ENCODE measurements at places on chromosomes 12 and 14.
A peak's percentile ranks its signal among the peaks of the same experiment; 100 is the strongest.

- no peak for DNase-seq
Measured at GRCh38 chr14:102317564-102318248, 1.8 kb upstream of the ZNF839 start.

DNA sequence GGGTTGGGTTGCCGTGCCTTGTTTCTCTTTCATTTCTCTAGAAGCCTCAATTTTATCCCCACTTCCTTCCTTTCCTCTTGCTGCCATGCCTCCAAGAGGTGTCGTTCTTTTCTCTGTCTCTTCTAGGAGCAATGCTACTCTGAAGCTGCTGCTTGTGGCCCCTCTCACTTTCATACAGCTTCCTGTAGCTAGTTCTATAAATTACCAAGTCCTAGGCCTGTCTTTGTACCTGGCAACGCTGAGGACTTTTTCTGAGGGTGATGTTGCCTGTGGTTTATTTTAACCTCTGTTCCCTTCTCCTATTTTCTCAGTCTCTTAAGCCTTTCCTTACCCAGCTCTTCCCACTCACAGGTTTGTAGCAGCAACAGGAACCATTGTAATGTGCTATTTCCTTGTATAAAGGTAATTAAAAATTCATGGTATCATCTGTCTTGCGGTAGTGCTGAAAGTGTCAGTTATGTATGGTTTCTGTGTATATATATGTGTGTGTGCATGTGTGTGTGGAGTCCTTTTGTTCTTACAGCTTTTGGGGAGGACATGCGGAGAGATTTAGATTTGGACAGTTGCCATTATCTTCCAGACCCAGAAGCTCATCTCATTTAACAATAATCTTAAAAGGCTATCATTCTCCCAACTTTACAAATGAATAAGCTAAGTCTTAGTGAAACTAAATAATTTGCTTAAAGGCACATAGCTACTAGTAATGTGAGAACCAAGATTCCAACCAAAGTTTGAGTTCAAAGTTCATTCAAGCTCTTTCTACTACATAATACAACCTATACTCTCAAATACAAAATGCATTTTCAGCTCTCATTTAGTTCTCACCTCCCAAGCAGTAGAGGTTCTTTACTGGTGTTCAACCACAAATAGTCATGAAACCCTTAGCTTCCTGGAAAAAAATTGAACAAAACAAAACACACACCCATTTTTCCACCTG lies 43.8 kb downstream of the DDHD1 start:
- peak; percentile 61 for DNase-seq

DNA sequence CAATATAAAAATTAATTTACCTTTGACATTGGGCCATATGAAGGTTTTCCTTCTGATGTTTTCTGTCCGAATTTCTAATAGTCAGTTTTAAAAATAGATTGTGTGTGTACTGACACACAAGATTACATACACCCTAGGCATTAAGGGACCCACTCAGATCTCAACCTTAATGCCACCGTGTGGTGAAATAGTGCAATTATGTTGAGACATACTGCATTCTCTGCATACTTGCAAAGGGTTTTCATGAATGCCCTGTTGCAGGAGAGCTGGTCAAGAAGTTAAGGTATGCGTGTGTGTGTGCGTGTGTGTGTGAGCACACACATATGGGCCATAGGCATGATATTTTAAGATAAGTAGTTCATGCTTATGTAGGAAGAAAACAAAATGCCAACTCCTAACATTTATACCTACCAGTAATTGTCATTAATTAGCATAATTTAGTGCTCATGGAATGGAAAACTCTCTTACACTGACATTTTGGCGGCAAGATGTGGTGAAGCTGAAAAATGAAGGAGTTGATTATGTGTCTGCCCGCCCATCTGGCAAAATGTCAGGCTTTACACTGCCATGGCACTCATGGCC lies 58.8 kb downstream of the PIK3C2G start:
- no peak for DNase-seq

GRCh38 chr12:55818140-55818728 lies 393 bp downstream of the ORMDL2 start:
- no peak for DNase-seq

DNA sequence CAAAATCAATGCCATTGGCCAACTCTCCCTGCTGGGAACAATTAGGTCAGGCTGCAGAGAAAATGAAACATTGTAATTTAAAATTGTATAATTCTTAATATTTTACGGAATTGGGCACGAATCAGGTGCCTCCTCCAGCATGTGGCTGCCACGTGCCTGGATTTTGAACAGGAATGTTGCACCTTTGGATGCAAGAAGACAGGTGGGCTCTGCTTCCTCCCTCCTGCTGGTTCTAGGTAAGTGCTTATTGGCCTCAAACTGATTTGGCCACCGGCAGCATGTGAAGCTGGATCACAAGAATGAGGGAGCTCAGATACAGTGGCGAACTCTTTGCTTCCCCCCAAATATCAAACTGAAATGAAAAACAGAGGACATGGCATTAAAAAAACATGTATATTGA lies 1559.9 kb upstream of the FLRT2 start:
- DNase-seq, result no peak

GRCh38 chr12:53046655-53047220 lies 3.1 kb upstream of the TNS2 start:
- peak; percentile 58 for DNase-seq

DNA sequence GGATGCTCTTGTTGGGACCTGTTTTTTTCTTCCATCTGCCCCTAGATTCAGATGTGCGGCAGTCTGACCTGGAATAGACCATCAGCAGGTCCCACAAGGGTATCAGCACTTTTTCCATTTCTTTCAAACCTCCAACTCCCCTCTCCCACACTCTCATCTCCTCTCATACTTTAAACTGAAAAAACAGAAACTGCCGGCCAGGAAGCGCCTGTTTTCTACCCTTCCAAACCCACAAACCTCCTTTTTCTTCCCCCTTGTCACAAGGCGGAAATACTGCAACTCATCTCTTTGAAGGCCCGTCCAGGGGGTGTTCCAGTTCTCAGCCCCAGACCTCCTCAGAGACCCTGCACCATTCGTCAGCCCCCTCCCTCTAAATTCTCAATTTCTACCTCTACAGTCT lies 62.5 kb upstream of the FKBP4 start:
- no peak for DNase-seq

DNA sequence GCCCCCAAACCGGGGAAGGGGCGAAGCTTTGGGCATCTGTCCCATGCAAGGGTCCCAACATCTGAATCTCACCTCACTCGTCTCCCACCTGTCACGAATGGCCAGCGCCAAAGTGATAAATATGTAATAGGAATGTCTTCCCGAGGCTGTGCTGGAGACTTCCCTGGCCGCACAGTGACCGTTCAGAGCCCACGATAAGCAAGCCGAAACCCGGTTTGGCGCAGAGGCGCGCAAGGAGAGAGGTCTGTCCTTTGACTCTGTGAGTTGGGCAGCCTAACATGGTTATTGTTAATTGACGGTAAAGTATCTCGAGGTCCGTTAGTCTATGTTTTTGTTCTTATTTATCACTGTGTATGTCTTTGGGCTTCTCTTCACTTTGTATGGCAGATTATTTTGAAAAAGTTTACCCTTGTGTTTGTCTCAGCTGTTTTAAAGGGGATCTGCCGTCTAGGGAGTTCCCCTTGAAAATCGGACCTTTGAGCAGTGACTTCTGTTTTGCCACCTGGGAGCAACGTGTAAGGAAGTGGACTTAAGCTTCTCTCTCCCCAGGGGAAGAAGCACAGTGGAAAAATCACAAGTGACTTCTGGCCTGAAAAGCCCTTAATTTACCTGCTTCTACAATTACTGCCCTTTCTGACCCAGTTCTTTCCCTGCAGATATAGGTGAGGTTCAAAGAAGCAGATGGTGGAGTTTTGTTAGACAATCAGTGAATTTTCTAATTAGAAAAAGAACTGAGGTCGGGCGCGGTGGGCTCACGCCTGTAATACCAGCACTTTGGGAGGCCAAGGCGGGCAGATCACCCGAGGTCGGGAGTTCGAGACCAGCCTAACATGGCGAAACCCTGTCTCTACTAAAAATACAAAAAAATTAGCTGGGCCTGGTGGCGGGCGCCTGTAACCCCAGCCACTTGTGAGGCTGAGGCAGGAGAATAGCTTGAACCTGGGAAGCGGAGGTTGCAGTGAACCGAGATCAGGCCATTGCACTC lies 1.1 kb upstream of the TM9SF1 start:
- DNase-seq, result peak; percentile 22

GRCh38 chr14:29705801-29706200 lies 221.8 kb downstream of the PRKD1 start:
- DNase-seq, result no peak

- no peak for DNase-seq
Measured at GRCh38 chr12:32145096-32145495, 38.4 kb downstream of the BICD1 start.

DNA sequence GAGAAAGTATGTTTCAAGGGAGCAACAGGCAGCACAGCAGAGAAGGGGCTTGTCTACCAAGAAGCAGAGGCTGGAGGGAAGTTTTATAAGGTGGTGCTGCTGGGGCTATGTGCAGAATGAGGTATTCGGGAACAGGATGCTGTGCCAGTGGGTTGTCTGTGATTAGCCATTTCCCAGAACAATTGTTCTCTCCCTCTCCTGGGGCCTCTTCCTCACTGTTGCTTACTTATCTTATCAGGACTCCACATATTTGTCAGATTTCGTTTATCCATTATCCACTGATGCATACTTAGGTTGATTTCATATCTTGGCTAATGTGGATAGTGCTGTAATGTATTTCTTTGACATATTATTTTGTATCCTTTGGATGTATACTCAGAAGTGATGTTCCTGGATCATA lies 195.1 kb upstream of the RTL1 start:
- no peak for DNase-seq

DNA sequence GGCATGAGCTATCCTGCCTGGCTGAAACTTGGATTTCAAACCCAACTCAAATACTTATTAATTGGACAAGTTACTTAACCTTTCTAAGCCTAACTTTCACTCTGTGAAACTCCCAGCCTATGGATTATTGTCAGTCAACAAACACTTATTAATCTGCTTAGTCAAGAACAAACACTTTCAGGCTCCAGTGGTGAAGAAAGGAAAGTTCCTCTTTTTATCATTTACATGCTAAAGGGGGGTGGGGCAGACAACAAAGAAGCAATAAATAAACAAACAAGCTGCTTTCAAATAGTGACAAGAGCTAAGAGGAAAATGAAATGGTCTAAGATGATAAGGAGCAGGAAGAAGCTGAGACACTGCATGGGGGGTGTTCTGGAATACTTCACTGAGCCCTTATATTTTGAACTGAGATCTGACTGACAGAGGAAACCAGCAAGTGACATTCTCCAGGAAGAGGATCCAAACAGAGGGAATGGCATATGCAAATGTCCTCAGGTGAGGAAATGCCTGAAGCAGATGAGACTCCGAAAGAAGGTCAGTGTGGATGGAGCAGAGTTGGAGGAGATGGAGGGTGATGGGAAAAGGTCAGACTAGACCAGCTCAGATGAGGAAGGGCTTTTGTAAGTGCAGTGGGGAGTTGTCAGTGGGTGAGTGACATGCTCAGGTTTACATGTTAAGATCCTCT lies 259.6 kb downstream of the ITPR2 start:
- no peak for DNase-seq

GRCh38 chr12:27869567-27869966 lies 89.5 kb upstream of the MANSC4 start:
- DNase-seq, result no peak

GRCh38 chr14:55600784-55601561 lies 21.0 kb downstream of the KTN1 start:
- DNase-seq, result no peak

- DNase-seq, result no peak
Measured at GRCh38 chr12:1851151-1851701, 30.9 kb downstream of the LRTM2 start.

GRCh38 chr14:63922696-63923421 lies 70.1 kb downstream of the SYNE2 start:
- DNase-seq, result no peak

GRCh38 chr12:60324746-60325145 lies 728.9 kb downstream of the SLC16A7 start:
- DNase-seq, result no peak

- DNase-seq, result no peak
Measured at GRCh38 chr12:105358789-105359188, 28.3 kb downstream of the C12orf75 start.

GRCh38 chr14:104020471-104020870 lies 65.0 kb upstream of the ASPG start:
- no peak for DNase-seq

DNA sequence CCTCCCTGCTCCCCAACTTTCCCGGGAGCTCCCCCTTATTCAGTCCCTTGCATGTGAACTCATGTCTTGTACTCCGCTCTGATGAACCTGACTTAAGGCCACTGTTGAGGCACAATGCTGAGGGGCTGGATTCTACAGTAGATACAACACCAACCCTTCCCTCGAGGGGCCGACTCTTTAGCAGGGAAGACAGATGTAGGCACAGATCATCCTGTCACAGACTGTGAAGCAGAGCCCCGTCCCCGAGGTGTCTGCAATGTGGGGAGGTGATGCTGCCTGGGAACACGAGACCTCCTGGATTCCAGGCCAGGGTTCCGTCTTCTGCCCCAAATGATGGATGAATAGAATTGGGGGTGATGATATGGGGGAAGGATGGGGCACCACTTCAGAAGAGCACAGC lies 175.1 kb downstream of the CHST11 start:
- DNase-seq, result no peak

GRCh38 chr12:46370380-46370734 lies 2.2 kb downstream of the SLC38A2 start:
- DNase-seq, result no peak

GRCh38 chr12:12486661-12487240 lies 75.9 kb downstream of the DUSP16 start:
- no peak for DNase-seq

DNA sequence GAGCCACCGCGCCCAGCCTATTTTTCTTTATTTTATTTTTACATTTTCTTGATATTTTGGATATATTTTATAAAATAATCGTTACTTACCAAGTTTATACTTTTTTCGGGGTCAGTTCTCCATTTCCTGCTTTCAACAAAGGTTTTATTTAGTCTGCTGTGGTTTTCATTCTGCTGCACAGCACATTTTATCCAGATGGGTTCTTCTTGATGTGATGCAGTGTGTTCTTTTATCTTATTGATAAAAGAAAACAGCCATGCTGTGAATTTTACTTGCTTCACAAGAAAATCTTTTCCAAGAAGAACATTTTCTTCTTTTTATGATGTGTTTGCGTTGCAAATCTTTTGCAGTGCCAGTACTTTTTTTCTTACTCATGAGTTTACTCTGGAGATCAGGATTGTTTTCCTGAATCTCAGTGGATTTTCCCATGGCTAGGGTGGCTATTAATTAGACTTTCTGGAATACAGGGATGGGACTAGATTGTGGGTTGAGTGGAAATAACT lies 192.5 kb downstream of the ADGRD1 start:
- DNase-seq, result no peak

DNA sequence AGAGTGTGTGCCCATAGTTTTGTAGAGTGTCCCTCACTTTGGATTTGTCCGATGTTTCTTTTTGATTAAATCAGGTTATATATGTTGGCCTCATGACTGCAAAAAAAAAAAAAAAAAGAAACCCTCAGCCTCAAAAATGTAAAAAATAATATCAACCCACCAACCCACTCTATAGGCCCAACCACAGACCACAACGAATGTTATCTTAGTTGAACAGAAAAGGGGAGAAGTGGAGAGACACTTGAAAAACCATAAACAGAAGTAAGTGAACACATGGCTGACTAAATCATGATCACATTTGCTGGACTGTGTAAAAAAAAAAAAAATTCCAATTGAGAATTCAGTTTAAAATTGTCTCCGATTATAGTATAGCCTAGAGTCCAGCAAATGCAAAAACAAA lies 45.5 kb upstream of the ST8SIA1 start:
- DNase-seq, result no peak

- DNase-seq, result no peak
Measured at GRCh38 chr12:120037851-120038250, 48.8 kb downstream of the BICDL1 start.
